ENCODE measurements at places on chromosomes 12 and 14.

DNA sequence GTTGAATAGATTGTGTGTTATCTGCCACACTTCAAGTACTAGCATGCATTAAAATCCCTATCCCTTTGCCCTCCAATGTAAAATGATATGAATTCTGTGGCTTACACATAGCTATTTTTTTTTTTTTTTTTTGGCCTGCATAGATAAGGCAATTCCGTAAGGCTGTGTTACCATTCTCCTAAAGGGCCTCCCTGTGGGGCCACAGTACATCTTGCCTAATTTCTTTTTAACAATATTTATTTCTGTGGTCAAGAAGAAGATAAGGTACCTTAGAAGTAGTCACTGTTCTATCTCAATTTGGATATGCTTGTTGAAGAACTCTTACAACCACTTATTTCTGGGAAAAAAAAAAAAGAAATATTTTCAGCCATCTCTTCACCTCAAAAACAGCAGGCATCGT is 19.8 kb downstream of the FLRT2 start:
- no peak overlapping the region for H3K4me3 ChIP-seq
- no peaks in the 10 kb centered on the region for H3K27me3 ChIP-seq
- H3K4me1 ChIP-seq, result no peaks in the 10 kb centered on the region
- no peak overlapping the region for H3K27ac ChIP-seq
- DNase-seq, result no peak
- no peaks in the 10 kb centered on the region for H3K36me3 ChIP-seq

- H3K4me1 ChIP-seq, result no peaks in the 10 kb centered on the region
- DNase-seq, result no peak
- H3K27ac ChIP-seq, result no peak overlapping the region
These were observed 392.8 kb downstream of the SOX5 start for GRCh38 chr12:23556661-23557060.

GRCh38 chr12:16884056-16884455 is 278.1 kb upstream of the LMO3 start:
- DNase-seq, result no peak
- H3K4me1 ChIP-seq, result no peaks in the 10 kb centered on the region
- no peak overlapping the region for H3K4me3 ChIP-seq
- no peaks in the 10 kb centered on the region for H3K36me3 ChIP-seq
- no peaks in the 10 kb centered on the region for H3K27me3 ChIP-seq

- no peak for DNase-seq
- no peaks in the 10 kb centered on the region for H3K27me3 ChIP-seq
- no peaks in the 10 kb centered on the region for H3K4me1 ChIP-seq
- no peak overlapping the region for H3K4me3 ChIP-seq
- H3K27ac ChIP-seq, result no peak overlapping the region
- H3K36me3 ChIP-seq, result no peaks in the 10 kb centered on the region
These were observed 35.0 kb downstream of the MMAB start for GRCh38 chr12:109538191-109538863.

- H3K27ac ChIP-seq, result no peak overlapping the region
- H3K27me3 ChIP-seq, result no peaks in the 10 kb centered on the region
- H3K36me3 ChIP-seq, result peaks cover 5% of the 10 kb centered on the region
- H3K4me3 ChIP-seq, result no peak overlapping the region
- peaks cover 25% of the 10 kb centered on the region for H3K4me1 ChIP-seq
These were observed 45.4 kb upstream of the BTG1 start for GRCh38 chr12:92191061-92191460.

DNA sequence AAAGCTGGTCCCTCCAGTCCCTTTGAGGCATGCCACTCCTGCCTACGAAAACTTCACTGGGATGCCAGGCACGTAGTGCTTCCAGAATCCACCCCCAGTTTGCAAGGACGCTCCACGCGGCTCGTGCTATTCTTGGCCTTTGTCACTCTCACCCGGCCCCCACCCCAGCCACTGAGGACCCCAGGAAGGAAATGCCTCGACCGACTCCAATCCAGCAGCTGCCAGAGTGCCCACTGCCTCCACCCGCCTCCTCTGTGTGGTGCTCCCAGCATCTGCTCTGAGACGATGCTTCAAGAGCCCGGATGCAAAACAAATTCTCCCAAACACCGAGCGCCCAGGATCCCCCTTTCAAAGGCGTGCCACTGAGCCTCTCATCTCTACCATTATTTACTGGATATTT is 123.9 kb downstream of the RFLNA start:
- no peak overlapping the region for H3K4me3 ChIP-seq
- H3K36me3 ChIP-seq, result peaks cover 17% of the 10 kb centered on the region
- no peaks in the 10 kb centered on the region for H3K4me1 ChIP-seq
- H3K27me3 ChIP-seq, result no peaks in the 10 kb centered on the region
- DNase-seq, result no peak

DNA sequence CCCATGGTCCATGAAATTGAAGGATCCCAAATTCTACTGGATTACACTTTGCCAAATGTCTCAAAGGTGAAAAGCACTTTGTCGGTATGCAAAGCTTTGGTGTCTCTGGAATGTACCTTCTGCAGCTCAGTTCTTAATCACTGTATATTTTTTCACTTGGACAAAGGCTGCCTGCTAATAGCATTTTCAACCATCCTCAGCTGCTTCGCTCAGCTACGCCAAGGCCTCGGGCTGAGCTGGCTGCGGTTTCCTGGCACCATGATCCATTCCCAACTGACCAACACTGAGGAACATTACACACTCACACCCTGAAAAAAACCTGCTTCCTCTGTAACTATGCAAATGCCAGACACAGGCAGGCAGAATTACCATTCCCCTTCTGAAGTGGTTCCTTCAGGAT is 335.2 kb downstream of the DPF3 start:
- DNase-seq, result no peak
- H3K4me1 ChIP-seq, result peaks cover 5% of the 10 kb centered on the region
- H3K4me3 ChIP-seq, result no peak overlapping the region
- H3K36me3 ChIP-seq, result no peaks in the 10 kb centered on the region
- peaks cover 30% of the 10 kb centered on the region for H3K27me3 ChIP-seq

- peaks cover 4% of the 10 kb centered on the region for H3K27me3 ChIP-seq
- H3K27ac ChIP-seq, result no peak overlapping the region
- no peaks in the 10 kb centered on the region for H3K36me3 ChIP-seq
- no peaks in the 10 kb centered on the region for H3K4me1 ChIP-seq
These were observed 75.2 kb downstream of the FIGNL2 start for GRCh38 chr12:51773145-51773869.

DNA sequence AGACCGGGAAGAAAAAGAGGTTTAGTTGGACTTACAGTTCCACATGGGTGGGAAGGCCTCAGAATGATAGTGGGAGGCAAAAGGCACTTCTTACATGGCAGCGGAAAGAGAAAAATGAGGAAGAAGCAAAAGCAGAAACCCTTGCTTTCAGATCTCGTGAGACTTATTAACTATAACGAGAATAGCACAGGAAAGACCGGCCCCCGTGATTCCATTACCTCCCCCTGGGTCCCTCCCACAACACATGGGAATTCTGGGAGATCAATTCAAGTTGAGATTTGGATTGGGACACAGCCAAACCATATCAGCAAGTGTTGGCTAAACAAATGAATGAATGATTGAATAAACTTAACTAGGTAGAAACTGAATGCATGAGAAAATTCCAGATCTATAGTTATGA is 85.3 kb upstream of the PARP11 start:
- peaks cover 5% of the 10 kb centered on the region for H3K36me3 ChIP-seq
- H3K4me3 ChIP-seq, result no peak overlapping the region
- no peak overlapping the region for H3K27ac ChIP-seq
- no peaks in the 10 kb centered on the region for H3K27me3 ChIP-seq
- no peak for DNase-seq
- H3K4me1 ChIP-seq, result peaks cover 24% of the 10 kb centered on the region

GRCh38 chr12:98745578-98746391 is 100.7 kb downstream of the APAF1 start:
- H3K27ac ChIP-seq, result peak overlapping the region; percentile 85
- peaks cover 2% of the 10 kb centered on the region for H3K36me3 ChIP-seq

GRCh38 chr12:126282691-126283090 is 1217.5 kb downstream of the AACS start:
- no peak overlapping the region for H3K4me3 ChIP-seq
- H3K27ac ChIP-seq, result no peak overlapping the region
- no peaks in the 10 kb centered on the region for H3K27me3 ChIP-seq
- no peaks in the 10 kb centered on the region for H3K36me3 ChIP-seq
- H3K4me1 ChIP-seq, result no peaks in the 10 kb centered on the region
- no peak for DNase-seq

GRCh38 chr14:105326891-105327694 is 12.5 kb downstream of the PACS2 start:
- peaks cover 18% of the 10 kb centered on the region for H3K4me1 ChIP-seq
- H3K4me3 ChIP-seq, result no peak overlapping the region
- H3K36me3 ChIP-seq, result peaks cover 4% of the 10 kb centered on the region
- DNase-seq, result no peak
- H3K27ac ChIP-seq, result no peak overlapping the region

GRCh38 chr12:122087431-122088178 is 9.0 kb downstream of the MLXIP start:
- no peak for DNase-seq
- peaks cover 50% of the 10 kb centered on the region for H3K36me3 ChIP-seq
- H3K27ac ChIP-seq, result peak overlapping the region; percentile 4

DNA sequence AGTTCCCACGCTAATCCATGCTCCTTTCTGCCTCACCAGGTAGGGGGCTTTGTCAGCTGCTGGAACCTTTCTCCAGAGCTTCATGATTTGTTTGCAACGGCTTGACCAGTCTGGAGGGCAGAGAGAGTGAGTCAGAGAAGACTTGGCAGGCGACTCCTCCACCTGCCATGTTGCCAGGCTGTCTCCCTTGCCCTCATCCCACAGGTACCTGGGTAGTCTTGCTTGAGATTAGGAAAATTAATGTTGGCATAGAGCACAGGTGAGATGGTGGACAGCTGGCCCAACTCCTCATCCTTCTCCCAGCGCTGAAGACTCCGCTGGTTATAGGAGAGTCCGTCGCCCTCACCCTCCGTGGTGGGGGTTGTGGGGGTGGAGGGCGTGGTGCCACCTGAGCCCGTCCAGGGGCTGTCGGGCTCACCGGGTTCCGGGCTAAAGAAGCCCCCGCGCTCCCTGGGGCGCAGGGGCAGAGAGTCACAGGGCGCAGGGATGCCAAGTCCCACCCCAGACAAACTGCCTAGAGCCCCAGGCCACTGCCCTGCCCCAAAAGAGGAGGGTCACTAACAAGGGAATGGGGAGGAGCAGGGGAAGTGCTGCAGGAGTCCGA is 18.6 kb downstream of the KMT2D start:
- H3K36me3 ChIP-seq, result peaks cover 70% of the 10 kb centered on the region
- no peak overlapping the region for H3K4me3 ChIP-seq
- H3K27me3 ChIP-seq, result no peaks in the 10 kb centered on the region
- DNase-seq, result no peak
- H3K4me1 ChIP-seq, result no peaks in the 10 kb centered on the region
- no peak overlapping the region for H3K27ac ChIP-seq

DNA sequence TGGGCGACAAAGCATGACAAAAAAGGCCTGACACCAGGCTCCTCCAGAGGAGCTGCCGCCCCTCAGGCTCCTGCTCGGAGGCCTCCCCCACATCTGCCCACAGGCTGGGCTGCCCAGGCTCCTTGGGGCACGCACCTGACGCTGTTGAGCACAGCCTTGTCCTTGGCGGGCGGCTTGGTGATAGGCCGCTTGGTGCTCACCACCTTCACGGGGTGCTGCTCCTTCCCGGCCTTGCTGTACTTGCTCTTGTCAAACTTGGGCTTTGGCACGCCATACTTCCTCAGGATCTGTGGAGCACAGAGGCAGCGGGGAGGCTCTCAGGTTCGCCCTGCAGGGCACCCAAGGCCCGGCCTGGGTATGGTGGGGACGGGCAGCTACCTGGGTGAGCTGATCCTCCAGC is 53.4 kb downstream of the TRAFD1 start:
- H3K27ac ChIP-seq, result no peak overlapping the region
- H3K4me3 ChIP-seq, result no peak overlapping the region
- DNase-seq, result no peak
- no peaks in the 10 kb centered on the region for H3K27me3 ChIP-seq
- peaks cover 9% of the 10 kb centered on the region for H3K4me1 ChIP-seq

DNA sequence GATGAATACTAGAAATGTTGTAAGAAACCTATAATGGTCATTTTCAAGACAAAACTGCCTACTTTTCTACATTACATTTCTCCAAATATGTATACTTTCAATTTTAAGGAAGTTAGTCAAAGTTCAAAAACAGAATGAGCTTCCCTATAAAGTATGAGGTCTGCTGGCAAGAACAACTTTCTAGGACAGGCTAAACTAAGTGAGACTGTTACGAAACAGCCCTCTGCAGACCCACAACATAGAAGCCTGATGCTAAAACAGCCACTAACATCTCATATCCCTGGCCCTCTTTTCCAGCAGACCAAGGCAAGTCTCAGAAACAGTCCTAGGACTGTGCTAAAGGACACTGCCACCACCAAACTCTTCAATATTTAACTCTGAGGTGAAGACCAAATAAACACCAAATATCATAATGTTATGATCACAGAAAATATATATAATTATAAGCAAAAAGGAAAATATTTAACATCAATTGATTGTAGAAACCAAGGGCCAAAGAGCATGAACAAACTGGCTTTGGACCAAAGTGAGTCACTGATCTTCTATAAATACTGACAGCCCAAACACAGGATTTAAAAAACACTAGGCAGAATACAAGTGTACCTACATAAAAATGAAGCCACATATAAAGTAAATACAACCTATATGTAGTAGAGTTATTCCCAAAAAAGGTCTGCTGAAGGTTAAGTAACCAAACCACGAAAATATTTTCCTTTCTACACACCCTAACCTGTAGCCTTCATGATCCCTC is 27.7 kb downstream of the PPP4R3A start:
- no peaks in the 10 kb centered on the region for H3K27me3 ChIP-seq
- H3K4me3 ChIP-seq, result no peak overlapping the region
- peaks cover 75% of the 10 kb centered on the region for H3K36me3 ChIP-seq

GRCh38 chr14:75312341-75312740 is 33.7 kb downstream of the FOS start:
- H3K36me3 ChIP-seq, result no peaks in the 10 kb centered on the region
- H3K27me3 ChIP-seq, result peaks cover 22% of the 10 kb centered on the region
- no peak for DNase-seq
- no peak overlapping the region for H3K27ac ChIP-seq

DNA sequence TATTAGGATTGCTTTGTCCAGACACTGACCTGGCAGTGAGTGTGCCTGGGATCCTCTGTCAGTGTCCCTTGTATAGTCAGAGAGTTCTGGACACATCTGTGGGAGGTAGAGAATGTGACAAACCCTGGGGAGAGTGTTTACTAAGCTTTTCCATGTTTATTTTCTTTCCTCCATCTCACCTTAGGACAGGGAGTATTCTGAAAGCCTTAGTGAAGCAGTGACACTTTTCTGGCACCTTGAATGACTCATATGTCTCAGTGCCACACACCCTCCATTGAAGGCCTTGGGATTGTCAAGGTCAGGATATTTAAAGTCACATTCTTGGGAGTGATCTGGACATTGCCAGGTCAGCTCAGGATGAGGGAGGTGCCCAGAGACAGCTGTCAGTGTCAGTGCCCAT is 34.9 kb upstream of the CTDSP2 start:
- peaks cover 4% of the 10 kb centered on the region for H3K27me3 ChIP-seq
- H3K4me3 ChIP-seq, result no peak overlapping the region
- no peak for DNase-seq
- no peak overlapping the region for H3K27ac ChIP-seq
- peaks cover 2% of the 10 kb centered on the region for H3K36me3 ChIP-seq

All from activated CD4-positive, alpha-beta T cell treated with anti-CD3 and anti-CD28 coated beads, Interleukin-2, amount 10 ng/mL, durations not matched to agents 24 days and 14 days (primary cell).